ENCODE measurements at places on chromosomes 5 and 9.

DNA sequence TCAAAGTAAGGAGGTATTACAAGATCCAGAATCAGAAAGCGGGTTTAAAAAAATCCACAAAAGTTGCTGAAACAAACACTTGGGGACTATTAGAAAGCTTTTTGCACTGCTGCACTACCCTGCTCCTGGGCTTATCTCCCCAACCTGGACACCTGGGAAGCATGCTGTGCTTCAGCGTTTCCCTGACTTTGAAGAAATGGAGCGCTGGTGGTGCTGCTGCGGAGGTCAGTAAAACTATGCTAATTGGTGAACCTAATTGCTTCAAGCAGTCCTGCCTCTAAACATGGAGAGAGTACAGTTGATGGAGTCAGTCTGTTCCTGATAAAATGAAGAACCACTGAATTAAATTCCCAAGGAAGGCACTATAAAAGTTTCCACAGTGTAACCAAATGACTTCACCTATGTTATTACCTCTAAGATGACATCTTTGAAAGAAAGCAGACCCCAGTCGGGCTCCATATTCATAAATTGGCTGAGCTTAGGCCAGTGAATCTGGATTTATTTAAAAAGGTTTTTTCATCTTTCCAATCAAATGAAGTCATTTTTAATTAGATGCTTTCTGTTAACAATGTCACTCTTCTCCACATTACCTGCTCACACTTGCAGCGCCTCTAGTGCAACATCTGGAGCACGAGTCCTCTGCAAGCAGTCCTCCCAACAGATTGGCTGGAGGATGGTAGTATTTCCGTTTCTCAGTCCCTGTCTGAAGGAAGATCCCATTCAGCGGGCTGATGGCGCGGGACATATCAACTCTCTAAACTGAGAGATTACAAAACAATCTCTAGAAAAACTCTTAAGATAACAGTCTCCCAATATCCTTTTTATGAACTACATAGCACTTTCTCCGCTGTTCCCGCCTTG is 11.5 kb downstream of the NR2F1-AS1 start:
- no peak for DNase-seq

GRCh38 chr5:107428303-107428813 is 242.4 kb downstream of the EFNA5 start:
- DNase-seq = no peak

- no peak for DNase-seq
Observed at GRCh38 chr5:56175488-56175887, 57.6 kb downstream of the ANKRD55 start.

DNA sequence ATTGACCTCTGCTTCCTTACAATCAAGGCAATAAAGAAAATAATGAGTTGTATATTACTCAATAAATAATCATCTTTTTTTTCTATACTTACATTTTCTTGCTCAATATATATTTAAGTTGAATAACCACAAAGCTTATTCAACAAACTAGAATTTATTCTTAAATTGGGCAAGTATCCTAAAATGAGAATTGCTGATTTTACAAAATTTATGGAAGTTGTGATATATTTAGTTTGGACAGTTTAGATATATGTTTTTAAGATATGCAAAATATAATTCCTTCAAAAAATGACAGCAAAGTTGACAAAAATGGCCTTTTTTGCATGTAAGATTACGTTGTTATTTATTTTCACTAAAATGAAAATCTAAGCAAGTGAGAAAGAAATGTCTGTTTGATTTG is 305.7 kb upstream of the GRIN3A start:
- no peak for DNase-seq

DNA sequence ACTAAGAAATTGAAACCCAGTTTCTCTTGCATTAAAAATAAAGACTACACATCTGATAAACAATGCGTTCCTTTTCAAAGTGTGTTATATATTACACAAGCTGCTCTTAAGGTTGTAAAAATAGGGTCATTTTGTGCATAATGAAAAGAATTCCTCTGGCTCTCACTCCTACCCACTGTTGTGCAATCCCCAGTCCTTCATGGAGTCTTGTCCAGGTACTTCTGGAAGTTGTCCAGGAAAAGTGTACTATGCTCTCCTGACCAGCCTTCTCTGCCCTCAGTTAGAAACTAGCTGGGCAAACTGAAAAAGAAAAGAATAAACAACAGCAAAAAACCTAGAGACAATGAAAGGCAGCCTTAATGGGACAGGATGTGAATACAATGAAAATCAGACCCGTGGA is 345.5 kb upstream of the PAPPA start:
- no peak for DNase-seq

DNA sequence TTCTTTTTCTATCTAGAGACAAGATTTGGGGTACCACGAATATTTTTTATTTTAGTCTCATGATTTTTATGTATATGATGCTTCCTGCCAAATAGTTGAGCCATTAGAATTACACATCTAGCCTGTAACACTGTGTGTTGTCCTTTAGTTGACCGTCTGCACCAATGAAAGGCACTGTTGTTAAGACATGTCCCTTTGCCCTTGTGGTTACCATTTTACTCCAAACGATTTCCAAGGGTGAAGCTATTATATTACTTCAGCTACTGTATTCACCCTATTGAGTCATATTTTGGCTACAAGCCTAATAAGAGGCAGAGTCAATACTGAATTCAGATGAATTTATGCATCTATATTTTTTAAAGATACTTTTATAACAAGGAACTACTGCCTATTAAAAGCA is 207.6 kb downstream of the CETN3 start:
- no peak for DNase-seq

DNA sequence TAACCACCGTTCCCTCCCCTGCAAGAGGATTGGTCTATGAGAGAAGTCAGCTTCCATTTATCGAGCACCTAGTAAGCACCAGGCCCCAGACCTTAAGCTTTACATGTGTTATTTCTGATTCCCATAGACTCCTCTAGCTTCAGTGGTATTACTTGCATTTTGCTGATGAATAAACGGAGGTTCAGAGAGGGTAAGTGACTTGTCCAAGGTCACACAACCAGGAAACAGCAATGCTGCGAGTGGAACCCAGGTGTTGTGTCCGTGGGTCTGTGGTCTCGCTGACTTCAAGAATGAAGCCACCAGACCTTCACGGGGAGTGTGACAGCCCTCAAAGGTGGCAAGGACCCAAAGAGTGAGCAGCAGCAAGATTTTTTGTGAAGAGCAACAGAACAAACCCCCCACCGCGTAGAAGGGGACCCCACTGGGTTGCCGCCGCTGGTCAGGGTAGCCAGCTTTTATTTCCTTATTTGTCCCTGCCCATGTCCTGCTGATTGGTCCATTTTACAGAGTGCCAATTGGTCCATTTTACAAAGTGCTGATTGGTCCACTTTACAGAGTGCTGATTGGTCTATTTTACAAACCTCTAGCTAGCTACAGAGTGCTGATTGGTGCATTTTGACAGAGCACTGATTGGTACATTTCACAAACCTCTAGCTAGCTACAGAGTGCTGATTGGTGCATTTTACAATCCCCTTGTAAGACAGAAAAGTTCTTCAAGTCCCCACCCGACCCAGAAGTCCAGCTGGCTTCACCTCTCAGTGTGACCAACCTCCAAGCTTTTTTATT is 29.1 kb upstream of the KCNIP1 start:
- no peak for DNase-seq

GRCh38 chr9:126228781-126229444 is 97.7 kb upstream of the MVB12B start:
- DNase-seq = no peak

- no peak for DNase-seq
Observed at GRCh38 chr5:99000876-99001275, 72.1 kb upstream of the CHD1 start.

DNA sequence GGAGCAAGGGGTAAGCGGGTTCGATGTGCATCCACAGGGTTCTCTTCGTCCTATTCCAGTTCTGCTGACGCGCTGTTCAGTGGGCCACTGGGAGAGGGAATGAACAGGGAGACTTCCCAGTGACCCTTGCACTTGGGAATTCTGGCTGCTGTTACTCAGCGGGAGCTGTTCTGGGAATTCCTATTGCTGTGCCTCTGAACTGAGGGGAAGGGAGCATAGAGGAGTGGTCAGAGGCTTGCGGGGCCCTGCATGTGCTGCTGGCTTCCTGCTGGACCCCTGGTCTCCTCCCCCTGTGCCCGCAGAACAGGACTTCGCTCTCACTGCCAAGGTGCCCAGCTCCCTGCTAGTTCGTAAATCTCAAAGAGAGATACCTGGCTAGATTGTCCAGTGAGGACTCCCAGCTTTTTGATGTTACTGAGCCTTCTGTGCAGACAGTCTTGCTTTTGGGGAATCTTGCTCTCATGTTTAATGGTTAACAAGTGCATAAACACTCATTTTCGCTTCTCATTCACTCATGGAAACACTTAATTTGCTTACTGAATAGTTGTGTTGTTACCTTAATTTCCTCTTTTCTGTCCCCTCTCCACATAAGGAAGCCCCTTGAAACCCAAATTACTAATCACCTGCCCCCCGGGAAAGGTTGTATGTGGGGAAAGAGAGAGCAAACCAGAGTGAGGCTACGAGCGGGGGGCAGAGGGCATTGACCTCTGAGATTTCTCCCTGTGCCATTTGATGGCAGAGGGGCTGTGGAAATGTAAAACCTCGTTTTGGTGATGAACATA is 5.9 kb downstream of the TRIO start:
- DNase-seq = no peak

DNA sequence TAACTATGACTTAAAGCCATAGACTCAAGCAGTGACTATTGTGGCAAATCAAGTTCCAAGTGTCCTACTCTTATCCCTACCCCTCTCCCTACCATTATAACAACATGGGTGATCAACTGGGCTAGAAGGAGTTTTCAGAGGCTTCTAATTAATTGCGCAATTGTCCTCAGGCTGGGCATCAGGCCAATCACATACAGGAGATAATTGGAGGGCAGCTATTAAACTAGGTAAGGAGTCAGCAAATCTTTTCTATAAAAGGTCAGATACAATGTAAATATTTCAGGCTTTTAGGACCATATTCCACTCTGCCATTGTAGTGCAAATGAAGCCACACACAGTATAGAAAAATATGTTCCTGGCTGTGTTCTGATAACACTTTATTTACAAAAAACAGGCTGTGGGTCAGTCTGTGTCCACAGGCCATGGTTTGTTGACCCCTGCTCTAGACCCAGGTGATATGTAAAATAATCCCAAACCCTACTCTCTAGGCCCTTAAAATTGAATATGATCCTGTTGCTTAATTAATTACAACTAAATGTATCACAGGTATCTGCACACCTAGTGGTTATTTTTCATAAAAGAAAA is 141.4 kb upstream of the PIK3R1 start:
- DNase-seq = no peak

GRCh38 chr5:67077296-67077695 is 119.3 kb downstream of the CD180 start:
- DNase-seq = no peak

DNA sequence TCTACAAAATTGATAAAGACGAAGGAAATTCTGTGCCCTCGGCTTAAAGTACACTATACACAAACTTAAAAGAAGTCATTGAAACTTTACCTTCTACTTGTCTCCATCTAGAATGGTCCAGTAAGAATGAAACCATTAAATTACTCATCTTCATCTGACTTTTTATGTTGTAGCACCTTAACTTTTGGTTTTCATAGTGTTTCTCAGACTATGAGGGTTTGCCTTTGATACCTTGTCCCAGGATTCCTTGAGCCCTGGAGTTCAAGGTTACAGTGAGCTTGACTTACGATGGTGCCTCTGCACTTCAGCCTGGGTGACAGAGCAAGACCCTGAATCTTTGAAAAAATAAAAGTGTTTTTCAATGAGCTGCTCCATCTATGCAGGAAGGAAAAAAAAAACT is 132.2 kb downstream of the CDC42SE2 start:
- DNase-seq = no peak

DNA sequence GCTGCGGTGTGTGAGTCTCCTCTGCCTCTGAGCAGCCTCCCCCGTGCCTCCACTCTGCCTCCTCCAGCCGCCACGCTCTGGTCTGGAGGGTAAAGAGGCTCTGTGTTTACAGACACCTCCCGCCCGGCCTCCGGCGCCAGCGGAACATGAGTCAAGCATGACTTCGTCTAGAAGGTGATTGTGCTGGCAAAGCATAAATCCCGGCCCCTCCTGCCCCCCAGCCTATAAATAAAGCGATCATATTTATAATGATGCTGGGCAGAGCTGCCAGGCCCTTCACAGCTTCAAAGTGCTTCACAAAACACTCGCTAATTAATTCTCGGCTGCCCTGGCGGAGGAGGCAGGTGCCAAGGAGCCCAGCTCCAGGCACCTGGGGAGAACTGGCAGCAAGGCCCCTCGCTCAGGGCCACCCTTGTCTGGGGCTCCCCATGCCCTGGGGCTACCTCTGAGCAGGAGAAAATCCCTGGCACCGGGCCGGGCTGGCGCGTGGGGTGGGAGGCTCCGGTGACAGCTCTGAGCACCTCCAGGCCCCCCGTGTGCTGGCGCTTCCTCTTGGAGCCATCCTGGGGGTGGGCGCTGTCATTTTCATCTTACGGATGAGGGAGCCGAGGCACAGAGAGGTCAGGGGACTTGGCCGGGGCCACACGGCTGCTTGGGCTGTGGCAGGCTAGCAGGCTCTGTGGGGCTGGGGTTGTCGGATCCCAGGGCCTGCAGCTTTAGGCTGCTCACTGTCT is 87.8 kb downstream of the RXRA start:
- no peak for DNase-seq

- DNase-seq = no peak
Observed at GRCh38 chr5:163473635-163474243, 13.3 kb downstream of the HMMR start.

DNA sequence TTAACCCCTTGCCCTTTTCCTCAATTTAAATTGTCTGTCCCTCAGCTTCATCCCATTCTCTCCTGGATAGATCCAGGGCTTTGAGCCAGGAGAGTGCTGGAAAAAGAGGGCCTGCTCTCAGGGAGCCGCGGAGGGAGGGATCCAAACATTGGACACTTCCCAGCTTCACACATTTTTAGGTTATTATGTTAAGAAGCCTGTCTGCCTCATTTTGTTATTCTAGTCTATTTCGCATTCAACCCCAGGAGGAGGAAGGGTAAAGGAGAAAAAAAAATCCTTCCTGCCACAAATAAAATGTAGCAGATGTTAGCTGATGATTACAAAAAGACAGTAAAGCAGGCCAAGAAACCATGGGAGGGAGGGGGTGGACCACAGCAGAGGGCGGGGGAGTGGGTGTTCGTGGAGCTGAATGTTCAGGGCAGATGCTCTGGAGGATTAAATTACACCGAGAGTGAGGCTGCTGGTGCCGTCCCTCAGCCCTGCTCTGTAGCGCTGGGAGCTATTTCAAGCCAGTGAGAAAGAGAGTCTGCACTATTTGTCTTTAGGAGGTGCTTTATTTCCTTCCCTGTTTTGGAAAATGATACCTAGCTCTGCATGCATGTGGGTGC is 60.6 kb upstream of the ZFR start:
- DNase-seq = peak; percentile 99

DNA sequence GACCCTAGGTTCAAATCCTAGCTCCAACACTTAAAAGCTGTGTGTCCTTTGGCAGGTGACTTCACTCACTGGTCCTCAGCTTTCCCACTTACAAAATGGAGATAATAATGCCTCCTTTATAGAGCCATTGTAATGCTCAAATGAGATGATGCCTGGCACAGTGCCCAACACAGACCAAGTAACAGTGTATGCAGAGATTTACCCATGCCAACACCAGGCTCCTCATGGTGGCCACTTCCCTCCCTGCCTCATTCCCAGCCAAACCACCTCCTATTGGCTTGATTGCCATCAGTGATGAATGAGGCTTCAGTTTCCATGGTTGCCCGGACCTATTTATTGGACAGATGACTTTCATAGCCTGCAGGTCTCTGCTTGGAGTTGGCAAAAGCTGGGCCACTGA is 469.4 kb downstream of the CDK5RAP2 start:
- no peak for DNase-seq

Data from NCI-H524 treated with DMSO at 0.1 percent for 48 hours (cell line).